NCI-H1436 (cell line): ENCODE measurements at places on chromosomes 12 and 14.

DNA sequence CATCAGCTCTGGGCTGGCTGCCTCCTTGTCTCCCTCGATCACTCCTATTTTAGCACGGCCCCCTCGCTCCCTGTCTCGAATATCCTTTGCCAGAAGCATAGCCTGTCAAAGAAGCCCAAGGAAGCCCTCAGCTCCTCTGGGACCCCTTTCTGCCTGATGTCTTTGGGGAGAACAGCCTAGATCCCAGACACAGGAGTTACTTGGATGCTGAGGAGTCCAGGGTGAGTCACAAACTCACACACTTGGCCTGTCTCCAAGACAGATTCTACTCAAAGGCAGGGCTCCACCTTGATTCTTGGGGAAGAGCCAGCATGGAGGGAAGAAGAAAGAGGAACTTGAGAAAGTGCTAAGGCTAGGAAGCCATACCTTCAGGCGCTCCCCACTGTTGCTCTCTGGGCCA lies 8.1 kb downstream of the AVIL start:
- no peak for DNase-seq

DNA sequence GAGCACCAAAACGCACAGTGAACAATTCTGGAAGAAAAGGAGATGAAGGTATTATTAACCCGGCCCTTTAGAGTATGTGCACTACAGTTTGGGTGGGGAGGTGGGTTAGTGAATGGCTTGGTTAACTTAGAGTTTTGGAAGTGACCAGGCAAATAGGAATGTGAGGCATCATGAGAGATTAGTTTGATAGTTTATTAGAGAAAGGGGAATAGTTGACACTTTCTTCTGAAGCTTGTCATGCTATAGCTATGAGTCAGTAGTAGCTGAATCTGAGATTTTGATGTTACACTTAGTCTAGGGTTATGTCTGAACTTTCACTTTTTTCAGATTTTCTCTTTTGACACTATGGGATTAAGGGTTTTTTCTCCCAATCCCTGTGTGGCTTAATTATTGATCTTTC lies 567.2 kb downstream of the SNAPC1 start:
- DNase-seq = no peak

DNA sequence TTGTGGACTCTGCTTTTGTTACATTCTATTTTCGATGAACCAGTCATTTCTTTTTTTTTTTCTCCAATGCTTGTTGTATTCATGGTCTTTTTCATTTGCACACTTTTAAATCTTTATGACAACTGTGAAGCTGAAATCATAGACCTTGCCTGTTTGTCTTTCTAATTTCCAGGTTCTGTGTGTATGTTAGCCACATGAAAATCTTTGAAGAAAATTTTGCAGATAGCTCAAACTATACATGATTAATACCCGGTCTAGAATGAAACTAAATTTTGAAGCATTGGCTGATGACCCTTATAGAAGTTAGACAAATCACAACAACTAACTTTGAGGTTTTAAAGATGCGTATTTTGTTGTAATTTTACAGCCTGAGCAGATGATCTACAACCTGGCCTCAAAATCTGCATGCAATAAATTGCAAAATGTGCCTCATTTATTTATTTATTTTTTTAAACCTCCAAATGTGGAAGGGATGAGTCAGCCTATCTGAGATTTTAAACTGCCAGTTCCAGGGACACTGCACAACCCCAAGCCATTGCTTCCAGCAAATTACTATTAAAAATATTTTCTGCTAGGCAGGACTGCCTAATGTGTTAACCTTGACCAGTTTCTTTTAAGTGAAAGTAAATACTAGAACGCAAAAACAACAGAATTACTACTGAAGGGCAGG lies 96.3 kb upstream of the NAV3 start:
- DNase-seq = peak; percentile 2

- DNase-seq = no peak
These were observed 42.6 kb upstream of the PRIMA1 start for GRCh38 chr14:93830753-93831461.

- no peak for DNase-seq
These were observed 149.1 kb downstream of the BMP4 start for GRCh38 chr14:53807542-53807941.

GRCh38 chr14:40417777-40418401 lies 985.7 kb upstream of the FBXO33 start:
- DNase-seq = no peak

DNA sequence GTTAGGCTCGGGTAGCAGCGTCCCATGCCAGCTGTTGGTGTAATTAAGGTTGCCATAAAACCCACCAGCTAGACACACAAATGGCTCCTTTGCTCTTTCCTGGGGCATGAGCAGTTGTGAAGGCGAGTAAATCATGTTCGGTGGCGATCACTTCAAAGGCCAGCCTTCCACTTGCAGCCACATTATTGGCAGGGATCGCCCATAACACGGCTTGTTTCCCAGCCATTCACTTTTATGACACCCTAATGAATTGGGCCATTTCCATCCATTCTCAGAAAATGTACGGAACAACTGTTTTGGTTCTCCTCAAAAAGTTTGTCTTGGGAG lies 63.4 kb downstream of the BEGAIN start:
- DNase-seq = no peak

GRCh38 chr12:9668161-9669018 lies 1.1 kb upstream of the CLEC2D start:
- no peak for DNase-seq

- DNase-seq = no peak
These were observed 26.2 kb upstream of the GPATCH2L start for GRCh38 chr14:76125511-76125910.

DNA sequence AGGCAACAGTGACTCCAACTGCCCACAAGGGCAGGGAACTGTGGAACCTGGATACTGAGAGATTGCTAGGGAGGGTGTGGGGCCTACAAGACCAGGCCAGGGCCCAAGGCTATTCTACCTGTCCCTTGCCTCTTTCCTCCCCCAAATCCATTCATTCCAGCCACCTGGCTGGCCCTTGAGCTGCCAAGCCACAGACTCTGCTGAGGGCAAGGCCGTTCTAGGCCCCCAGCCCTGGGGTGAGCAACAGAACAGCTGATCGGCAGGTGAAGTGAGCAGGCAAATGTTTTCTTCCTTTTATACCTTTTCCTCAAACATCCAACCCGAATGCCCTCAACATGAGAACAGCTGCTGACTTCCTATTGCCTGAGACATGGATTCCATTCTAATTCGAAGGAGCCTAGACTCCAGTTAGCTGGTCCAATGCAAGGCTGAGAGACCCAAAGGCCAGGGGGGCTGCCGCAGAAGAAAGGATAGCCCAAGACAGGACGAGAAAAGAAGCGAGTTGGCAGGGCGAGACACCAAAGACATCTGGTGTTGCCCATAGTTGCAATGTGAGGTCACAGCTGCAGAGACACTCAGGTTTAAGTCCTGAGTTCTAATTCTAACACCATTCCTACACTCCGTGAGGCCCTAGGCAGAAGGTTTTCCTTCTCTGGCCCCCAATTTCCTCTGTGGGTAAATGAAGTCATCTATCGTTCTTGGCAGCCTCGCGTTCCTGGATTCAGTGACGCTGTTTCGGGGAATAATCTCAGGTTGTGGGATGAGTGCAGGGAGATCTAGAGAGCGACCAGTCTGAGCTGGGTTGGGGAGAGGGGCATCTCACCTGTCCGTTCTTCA lies 1.7 kb downstream of the C1QL4 start:
- DNase-seq = no peak

GRCh38 chr14:65304963-65305362 lies 107.6 kb upstream of the FUT8 start:
- DNase-seq = no peak

DNA sequence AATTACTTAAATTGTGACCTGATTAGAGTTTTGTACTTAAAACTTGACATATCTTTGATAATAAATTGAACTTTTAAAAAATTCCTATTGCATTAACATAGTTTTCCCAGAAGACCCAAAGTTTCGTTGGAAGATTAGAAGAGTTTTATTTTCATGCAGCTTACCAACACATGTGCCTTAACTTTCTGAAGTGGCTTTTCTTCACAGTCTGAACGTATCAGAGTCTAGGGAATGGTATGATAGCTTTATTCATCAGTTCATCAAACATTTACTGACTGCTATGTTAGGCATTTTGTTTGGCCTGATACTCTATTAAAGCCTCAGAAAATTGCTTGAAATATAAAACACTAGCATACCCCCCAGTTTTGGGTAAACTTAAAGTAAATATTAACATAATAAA lies 65.2 kb downstream of the MARK3 start:
- DNase-seq = no peak
